C1 segment of cervical spinal cord (tissue), 14 donors: ENCODE measurements at places on chromosomes 7 and 10.

- no peak for DNase-seq
These were observed 557.1 kb downstream of the PTPRN2 start for GRCh38 chr7:158030566-158030965.

DNA sequence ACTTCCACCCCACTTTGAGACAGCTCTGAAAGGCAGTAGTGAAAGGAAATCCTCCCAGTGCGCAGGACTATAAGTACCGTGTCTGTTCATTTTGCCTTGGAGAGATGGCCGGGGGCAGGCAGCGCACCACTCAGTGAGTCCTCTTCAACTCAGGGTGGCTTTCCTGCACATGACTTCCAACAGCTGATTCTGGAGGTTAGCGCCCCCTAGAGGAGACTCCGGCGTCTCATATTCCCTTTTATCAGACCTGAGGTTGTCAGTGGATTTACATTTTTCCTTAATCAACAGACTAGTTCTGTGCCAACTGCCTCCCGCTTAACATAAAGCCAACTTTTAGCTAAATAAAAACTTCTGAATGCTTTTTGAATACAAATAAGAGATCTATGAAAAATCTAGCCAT is 101.0 kb downstream of the HERPUD2 start:
- DNase-seq = no peak

DNA sequence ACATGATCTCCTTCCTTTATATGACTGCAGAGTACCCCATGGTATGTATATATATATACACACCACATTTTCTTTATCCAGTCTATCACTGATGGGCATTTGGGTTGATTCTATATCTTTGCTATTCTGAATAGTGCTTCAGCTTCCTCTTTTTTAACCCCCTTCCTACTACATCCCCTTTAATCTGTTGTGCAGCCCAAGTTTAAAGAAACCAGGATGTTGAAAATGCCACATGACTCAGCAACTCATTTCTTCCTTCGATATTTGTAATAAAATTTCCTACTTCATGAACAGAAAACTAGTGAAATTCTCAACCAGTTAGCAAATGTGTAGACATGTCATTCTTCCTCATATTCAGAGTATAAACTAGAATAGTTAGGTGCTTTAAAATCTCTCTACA is 1245.7 kb upstream of the SORCS1 start:
- DNase-seq = no peak

DNA sequence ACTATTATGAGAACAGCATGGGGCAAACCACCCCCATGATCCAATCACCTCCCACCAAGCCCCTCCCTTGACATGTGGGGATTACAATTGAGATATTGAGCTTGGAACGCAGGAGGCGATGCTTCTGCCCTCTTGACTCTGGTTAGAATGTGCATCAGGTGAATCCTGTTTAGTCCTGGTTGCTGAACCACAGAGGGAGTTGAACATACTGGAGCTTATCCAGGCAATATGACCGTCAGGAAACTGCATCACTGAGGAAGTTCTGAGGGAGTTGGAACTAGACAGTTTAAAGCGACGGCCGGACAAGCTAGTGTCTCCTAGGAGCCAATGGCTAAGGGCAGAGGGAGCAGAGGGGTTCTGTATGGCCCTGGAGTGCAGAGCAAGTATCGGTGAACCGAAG is 31.8 kb upstream of the GARS1 start:
- no peak for DNase-seq

DNA sequence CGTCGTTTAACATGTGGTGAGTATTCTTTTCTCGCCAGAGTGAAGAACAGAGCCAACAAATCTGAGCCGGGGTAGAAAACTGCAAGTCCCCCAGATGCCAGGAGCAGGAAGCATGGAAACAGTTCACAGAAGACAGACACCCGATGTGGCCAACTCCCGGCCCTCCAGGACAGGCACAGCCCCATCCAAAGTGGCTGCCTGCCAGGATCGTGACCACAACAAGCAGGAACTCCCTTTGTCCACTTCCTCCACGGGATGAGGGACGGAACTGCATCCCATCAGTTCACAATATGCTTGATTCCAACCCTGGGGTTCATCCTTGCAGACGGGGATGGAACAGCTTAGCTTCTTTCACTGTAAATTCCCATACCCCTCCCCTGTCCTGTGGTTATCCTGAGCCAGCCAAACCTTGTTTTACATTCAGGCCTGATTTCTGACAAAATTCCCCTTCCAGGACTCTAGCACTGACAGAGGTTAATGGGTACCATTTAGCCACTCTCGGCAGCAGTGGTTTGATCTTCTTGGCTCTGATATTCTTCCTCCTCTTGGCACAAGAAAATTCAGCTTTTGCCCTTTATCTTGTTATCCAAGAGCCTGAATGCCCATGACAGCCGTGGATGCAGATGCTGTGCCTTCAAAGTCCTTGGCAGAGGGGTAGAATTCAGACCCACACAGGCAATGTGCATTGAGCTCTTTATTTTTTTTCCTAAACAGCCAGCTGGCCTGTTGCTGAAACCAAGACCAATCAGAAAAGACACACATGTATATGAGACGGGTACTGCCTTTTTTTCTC is 105.5 kb upstream of the FAM204A start:
- DNase-seq = no peak

DNA sequence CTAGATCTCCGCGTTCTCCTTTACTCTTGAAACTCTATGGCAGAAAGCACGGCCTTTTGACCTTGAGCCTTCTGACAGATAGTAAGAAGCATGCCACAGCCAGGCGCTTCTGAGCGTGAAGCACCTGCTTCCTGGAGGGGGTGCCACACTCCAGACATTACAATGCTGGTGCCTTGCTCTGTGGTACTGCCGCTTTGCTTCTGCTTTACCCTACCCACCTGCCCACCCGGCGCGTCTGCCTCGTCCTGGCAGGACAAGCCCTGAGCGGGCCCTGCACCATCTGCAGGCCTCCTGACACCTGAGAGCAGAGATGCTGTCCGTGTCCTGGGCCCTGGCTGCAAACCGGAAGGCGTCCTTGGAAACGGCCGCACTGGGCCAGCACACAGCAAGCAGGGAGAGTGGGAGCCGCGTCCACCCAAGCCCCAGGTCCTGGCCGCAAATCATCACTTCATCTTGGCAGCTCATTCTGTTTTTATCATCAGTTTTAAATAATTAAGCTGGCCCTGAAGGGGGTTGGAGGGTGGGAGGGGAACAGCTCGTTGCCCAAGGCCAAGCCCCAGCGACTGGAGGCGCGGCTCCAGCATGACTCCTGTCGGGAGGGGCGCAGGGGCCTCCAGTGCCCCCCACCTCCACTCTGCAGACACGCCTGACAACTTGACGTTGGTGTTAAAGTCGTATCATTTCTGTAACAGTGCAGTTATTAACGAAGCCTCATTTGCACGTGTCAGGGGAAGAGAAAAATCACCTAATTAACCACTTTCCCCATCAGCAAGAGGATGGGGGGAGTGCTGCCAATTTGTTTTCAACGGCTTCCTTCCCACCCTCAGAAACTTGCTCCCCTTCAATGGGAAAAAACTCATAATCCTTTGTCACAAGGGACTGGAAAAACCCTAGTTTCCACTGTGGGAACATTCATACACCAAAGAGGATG is 132.2 kb downstream of the MAD1L1 start:
- DNase-seq = no peak

DNA sequence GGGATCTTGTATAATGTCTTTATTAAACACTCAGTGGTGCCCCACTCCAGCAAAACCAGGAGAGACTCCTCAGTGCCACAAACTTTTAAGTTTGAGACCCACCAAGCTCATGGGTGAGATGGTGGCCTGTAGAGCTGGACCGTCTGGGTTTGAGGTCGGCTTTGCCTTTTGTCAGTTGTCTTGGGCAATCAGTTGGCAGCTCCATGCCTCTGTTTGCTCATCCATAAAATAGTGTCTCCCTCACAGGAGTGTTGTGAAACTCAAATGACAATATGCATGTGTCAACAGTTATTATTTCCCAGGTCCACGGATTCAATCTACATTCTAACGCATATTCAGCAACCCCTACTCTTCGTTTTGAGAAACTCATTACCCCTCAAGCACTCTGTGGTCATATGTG is 367.8 kb upstream of the C7orf33 start:
- no peak for DNase-seq

- no peak for DNase-seq
These were observed 50.0 kb downstream of the PNLIPRP2 start for GRCh38 chr10:116670706-116671105.

DNA sequence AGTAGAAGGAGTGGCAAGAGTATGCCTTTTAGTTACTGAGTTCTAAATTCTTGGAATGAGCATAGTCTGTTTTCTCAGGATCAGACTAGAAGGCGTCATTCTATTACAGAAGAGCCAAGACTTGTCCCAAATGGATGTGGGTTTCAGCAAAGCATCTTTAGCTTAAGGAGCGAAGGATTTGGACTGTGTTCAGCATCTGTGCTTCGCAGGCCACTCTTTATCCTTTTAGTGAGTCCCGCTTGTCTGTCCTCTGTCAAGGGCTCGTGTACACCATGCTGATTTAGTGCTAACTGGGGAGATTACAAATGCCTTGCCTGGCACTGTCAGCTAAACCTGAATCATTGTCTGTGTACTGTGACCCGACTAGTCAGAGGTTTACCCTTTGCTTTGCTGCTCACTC is 465.7 kb downstream of the AUTS2 start:
- DNase-seq = no peak

- no peak for DNase-seq
These were observed 267.2 kb upstream of the LRGUK start for GRCh38 chr7:133859871-133860450.

DNA sequence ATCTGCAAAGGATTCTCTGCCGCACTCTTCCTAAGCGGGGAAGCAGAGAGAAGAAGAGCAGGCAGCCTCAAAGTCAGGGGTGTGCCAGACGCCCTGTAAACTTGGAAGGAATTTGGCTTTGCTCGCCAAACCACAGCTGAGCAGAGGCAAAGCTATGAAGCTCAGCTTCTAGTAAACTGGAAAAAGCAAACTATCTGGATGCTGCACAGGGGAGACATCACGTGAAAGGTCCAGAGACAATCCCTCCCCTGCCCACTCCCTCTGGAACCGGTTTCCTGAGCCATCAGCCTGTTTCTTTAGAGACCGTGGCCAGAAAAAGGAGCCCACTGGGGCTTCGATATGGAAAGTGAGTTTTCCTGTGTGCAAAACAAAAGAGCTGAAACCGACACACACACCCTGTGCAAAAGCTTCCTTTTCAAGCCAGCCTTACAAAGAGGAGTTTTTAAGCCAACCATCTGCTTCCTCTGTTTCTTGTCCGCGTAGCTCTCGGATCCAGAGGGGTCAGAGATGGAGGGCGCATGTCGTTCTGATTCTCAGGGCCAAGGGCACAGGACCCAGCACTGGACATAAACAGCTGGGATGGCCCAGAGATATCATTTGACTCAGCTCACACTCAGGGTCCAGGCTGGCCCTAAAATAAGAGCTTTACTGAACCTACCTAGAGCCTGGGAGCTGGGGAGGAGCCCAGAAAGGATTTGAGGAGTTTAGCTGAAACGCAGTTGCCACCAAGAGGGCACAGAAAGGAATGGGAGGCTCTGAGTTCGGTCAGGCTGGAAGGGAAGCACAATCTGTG is 58.2 kb upstream of the DNAAF5 start:
- no peak for DNase-seq

DNA sequence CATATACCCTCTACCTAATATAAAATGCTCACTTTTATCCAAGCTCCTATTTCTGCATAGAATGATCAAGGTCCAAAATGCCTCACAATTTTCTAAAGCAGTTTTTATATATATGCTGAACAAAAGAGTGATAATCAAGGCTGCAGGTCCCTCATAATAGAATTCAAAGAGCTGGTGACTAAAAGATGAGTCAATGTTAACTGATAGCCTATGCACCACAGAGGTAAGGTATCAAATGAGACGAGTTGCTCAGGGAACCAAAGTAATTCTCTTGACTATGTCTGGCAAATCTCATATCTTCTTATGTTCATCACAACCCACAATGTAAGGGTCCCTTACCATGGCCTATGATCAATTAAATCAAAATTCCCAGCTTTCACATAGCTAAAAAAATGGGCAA is 15.2 kb downstream of the PDZD8 start:
- DNase-seq = no peak

- no peak for DNase-seq
These were observed 66.3 kb downstream of the INSIG1 start for GRCh38 chr7:155363852-155364600.

DNA sequence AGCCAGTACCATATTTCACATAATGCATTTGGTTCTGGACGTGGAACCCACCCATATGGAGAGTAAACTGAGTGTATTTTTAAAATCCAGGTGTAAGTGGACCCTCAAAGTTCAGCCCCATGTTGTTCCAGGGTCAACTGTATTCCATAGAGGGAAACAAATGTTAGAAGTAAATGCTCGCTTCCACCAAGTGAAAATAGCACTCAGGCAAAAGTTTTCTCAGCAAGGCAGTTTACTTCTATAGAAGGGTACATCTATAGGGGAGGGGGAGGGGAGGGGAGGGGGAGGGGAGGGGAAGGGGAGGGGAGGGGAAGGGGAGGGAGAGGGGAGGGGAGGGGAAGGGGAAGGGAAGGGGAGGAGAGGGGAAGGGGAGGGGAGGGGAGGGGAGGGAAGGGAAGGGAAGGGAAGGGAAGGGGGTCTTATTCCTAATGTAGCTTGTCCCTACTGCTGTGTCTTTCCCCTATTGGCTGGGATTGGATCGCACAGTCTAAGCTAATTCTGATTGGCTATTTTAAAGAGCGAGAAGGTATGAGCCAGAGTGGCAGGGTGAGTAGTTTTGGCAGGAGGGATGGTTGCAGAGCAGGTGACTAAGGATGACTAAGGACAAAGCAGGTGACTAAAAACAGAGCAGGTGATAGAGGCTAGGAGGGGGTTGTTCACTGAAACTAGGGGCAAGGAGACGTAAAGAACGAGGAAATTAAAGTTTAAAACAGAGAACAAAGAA is 29.1 kb downstream of the GARIN1A start:
- no peak for DNase-seq

DNA sequence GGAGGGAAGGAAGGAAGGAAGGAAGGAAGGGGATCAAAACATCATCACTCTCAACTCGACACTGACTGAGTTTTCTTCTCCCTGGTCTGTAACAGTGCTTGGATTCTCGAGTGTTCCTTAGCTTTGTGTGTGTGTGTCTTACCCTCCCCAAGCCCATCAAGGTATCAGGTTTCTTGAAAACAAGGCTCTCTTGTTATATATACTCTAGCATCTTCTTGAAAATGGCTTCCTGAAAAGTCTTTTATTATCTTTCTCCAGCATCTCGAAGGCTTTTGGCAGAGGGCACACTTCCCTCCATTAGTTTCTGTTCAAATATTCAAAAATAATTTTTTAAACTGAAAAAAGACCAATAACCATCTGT is 13.4 kb downstream of the SERPINE1 start:
- no peak for DNase-seq

DNA sequence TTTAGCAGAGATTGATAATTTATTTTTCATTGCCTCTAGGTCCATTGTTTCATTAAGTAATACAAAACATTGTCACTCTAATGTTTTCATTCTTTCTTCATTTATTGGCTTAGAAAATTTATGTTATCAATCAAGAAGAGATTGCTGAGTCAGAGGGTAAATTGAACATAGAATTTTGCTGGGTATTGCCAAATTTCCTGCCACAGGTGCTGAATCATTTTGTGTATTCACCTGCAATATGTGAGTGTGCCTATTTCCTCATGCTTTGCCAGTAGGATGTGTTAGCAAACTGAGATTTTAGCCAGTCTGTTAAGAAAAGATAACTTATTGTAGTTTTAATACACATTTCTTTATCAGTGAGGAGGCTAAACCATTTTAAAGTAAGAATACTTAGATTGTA is 38.0 kb downstream of the MARCHF5 start:
- no peak for DNase-seq
